ENCODE measurements at places on chromosomes 13 and 19.

GRCh38 chr19:14315433-14315832 is 65.8 kb upstream of the ADGRE5 start:
- no peak for DNase-seq

- DNase-seq: no peak
Measured at GRCh38 chr19:18793144-18794028, 2.3 kb upstream of the COMP start.

DNA sequence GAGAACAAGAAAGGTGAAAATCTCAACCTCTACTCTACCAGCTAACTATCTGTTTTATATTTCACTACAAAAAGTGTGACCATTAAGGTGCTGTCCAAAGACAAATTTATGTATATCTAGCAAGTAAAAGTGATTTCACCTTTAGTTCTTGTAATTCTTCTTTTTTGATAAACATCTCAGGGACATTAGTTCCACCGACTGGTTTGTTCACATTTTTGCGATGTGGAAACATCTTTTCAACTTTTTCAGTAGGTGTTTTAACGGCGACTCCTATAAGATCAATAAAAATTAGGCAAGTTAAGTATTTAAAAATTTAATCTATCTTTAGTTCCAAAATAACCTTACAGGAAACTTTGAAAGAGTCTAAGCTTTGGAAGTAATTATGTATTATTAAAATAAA is 33.3 kb downstream of the CLDN10 start:
- no peak for DNase-seq

- no peak for DNase-seq
Measured at GRCh38 chr19:29724746-29725145, 9.7 kb upstream of the C19orf12 start.

DNA sequence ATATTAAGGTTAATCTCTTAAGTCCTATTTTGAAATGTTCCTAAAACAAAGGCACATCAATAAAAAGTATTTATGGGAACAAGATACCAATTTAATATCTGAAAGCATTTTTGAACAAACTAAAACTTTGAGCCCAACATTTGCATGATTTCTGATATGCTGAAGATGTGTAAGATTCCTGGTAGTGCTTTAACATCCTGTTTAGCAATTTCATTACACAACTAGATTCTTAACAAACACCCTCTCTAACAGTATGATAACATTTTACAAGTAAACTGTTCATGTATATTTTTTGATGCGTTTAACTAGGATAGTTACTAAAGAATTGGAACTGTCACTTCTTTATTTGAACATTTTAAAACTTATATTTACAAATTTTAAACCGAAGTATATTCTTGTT is 63.9 kb downstream of the DACH1 start:
- DNase-seq: no peak

GRCh38 chr13:68574053-68574452 is 1343.9 kb upstream of the PCDH9 start:
- no peak for DNase-seq

GRCh38 chr19:55460670-55461258 is 678 bp downstream of the ISOC2 start:
- DNase-seq: no peak

- DNase-seq: peak; percentile 74
Measured at GRCh38 chr19:48965806-48966540, 864 bp downstream of the FTL start.

DNA sequence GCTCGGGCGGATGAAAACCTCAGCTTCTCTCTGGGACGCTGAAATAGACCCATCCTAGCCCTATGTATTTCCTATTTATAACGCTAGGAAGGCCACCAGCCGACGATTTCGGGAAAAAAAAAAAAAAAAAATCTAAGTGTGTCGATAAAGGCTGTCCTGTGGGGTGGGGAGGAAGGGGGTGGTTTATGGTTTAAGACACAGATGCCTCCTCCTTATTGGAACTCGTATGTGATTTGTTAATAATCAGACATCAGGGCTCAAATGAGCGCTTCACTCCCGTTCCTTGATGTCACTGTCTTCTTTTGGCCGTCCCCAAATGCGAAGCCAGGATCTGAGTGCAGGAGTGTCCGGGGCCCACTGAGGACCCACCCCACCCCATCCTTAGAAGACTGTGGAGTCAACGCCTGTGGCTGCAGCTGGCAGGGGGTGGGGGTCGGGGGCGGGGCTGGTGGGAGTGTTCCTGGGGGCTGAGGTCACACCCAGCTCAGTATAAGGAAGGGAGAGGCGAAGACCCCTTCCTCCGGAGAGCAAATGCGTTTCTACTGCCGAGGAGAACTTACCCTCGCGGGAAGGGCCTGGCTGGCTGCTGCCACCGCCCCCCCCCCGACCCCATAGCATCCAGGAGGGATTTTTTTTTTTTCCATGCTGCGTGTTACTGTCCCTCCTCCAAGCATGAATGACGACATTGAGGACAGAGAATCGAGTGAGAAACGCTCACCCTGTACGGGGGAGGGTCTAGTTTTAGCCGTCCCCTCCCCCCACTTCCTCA is 971 bp downstream of the ATCAY start:
- no peak for DNase-seq

GRCh38 chr13:30755678-30756077 is 20.3 kb downstream of the ALOX5AP start:
- no peak for DNase-seq

GRCh38 chr19:20165971-20166592 is 932 bp upstream of the ZNF486 start:
- no peak for DNase-seq

DNA sequence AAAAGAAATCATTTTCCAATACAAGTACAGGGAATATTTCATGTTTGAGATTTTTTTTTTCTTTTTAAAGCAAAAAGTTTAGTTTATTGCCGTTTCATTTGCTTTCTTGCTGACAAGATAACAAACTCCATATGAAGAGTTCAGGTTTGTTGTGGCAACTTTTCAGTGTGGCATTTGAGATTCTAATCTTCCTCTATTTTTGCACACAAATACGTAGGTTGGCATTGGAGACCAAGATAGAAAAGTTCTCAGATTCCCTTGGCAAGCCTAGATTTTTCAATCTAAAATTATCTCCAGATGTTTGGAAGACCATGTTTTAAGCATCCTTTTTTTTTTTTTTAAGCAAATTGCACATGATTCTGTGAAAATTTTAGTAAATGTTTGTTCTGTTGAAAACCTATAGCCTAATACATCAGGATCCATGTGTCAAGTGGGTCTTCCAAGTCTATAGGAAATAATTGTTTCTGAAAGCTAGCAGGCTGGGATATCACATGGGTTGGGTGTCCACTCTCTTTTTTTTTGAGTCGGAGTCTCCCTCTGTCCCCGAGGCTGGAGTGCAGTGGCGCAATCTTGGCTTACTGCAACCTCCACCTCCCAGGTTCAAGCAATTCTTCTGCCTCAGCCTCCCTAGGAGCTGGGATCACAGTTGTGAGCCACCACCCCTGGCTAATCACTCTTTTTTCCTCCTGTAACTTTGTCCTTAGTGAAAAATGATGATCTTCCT is 2.6 kb downstream of the GARRE1 start:
- no peak for DNase-seq

GRCh38 chr19:4388337-4389063 is 11.8 kb downstream of the SH3GL1 start:
- DNase-seq: no peak

DNA sequence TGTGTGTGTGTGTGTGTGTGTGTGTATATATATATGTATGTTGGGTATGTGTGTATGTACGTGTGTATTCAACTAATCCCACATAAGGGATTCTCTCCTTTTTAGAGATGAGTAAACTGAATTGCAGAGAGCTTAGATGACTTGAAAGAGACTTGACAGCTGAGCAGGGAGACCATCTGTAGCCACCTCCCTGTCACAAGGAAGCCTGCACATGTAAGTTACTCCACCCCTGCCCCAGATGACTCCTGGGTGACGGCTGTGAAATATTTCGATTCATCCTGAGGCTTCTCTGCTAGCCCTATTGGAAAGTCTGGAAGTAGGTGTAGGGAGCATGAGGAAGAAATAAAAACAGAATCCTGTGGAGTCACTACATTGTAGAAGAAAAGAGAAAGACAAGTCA is 480.4 kb downstream of the FOXO1 start:
- DNase-seq: no peak

- DNase-seq: no peak
Measured at GRCh38 chr19:47176071-47176626, 45.5 kb downstream of the SAE1 start.

DNA sequence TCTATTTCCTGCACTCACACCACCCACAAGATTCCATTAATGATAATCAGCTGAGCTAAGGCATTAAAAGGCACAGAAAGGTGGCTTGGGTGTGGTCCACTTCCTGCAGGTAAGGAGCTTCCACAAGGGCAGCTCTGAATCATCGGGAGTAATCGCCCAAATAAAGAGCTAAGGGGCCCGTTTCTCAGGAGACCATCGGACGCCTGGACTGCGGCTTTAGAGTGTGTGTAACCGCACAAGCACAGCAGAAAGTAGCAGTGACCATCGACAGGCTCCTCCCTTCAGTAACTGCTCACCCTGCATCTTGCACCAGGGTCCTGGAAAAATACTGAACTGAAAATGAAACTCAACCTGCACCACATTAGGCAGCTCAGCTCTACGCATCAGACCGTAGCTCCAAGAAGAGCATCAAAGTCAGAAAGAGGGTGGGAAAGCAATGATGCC is 6.0 kb downstream of the STK24 start:
- DNase-seq: no peak

DNA sequence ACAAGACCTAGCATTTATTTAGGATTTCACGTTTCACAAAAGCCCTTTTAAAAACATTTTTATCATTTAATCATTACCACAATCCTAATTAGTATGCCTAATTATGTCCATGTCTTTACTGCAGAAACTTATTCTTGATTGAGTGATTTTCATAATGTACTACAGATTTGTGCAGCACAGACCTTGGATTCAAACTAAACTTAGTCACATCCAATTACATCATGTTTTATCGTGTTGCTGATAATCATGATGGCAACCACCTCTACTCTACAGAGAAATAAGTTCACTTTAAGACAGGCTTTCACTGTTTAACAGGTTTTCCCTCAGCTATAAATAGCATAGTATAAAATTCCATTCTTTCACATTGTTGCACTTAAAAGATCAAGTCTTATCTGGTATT is 240.9 kb upstream of the RFC3 start:
- DNase-seq: no peak

GRCh38 chr19:1811472-1811894 is 593 bp downstream of the ATP8B3 start:
- DNase-seq: peak; percentile 44

DNA sequence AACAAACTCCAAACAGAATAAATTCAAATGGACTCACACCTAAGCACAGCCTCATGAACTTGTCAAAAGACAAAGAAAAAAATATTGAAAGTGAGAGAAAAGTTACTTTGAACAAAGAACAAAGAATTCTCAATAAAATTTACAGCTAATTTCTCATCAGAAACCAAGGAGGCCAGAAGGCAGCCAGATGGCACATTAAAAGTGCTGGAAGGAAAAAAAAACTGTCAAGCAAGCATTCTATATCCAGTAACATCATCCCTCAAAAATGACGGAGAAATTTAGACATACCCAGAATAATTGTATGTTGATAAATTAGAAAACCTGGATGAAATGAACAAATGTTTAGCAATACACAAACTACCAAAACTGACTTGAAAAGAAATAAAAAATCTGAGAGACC is 129.8 kb upstream of the UQCRFS1 start:
- no peak for DNase-seq

GRCh38 chr19:30163663-30164062 is 208.5 kb upstream of the ZNF536 start:
- DNase-seq: no peak

DNA sequence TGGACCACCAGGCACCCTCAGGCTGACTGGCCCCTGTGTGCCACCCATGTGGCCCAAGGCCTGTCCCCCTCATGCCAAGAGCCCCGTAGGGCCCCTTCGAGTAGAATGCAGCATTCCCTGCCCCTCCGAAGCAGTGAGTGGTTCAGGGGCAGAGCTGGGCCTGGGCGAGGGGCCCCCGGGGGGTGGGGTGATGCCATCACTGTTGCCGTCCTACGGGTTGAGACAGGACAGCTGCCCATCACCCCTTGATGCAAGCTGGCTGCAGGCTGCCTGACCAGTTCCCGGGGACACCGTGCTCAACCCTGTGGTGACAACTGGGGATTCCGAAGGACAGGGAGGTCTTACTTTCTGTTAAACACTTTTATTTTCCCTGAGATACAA is 4.7 kb downstream of the SBNO2 start:
- no peak for DNase-seq

- DNase-seq: no peak
Measured at GRCh38 chr19:57441979-57442752, 7.0 kb downstream of the ZNF749 start.

- DNase-seq: peak; percentile 50
Measured at GRCh38 chr19:9586764-9587163, 2.5 kb upstream of the ZNF121 start.

DNA sequence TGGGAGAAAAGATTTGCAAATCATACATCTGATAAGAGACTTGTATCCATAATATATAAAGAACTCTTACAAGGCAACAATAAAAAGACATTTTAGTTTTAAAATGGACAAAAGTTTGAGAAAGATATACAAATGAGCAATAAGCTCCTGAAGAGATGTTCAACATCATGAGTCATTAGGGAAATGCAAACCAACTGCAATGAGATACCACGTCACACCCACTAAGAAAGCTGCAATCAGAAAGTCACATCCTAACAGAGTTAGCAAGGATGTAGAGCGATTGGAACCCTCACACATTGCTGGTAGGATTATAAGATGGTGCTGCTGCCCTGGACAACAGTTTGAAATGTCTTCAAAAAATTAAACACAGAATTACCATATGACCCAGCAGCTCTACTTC is 50.3 kb downstream of the GSX1 start:
- DNase-seq: no peak

DNA sequence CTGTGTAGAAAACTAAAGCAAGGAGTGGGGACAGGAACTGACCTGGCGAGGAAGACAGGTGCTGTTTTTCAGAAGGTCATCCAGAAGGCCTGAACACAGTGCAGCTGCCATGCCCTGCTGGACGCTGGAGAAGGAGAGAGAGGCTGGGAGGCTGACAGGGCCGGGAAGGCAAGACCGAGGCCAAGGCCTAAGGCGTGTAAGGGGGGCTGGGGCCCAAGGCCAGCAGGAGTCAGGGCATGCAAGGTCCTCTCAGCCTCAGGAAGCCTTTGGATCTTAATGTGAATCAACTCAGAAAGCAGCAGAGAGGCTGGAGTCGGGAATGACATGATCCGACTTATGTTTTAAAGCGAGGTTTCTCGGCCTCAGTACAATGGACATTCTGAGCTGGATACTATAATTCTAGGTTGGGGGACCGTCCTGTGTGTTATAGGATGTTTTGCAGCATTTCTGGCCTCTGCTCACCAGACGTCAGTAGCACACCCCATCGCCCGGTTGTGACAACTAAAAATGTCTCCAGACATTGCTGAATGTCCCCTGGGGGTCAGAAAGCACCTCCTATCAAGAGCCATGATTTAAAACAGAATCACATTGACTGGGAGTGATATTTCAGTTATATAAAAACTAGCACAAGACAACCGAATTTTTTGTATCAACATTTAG is 530.4 kb downstream of the MYO16 start:
- no peak for DNase-seq

DNA sequence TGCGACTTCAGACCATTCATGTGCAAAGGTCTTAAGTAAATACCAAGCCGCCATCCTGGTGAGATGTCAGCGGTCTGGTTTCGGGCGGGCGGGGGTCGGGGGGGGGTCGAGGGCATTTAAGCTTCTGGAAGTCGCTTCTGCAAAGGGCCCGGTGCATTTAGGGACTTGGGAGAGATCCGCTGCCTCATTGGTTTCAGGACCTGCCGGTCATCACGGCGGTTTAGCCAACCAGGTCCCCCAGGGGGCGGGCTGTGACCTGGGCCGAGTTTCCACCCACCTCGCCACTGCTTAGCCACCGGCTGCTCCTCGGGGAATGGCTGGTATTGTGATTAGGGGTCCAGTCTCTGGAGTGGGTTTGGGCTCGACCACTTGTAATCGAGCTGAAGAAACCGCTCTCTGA is 7.8 kb downstream of the ANKLE1 start:
- no peak for DNase-seq
